ENCODE measurements at places on chromosomes 3 and 15. TPM values are rescaled to one million over a fixed set of nuclear protein-coding genes. Genes with fewer than 3 reads are reported as not detected.
A peak's percentile ranks its signal among the peaks of the same experiment; 100 is the strongest.

Gene WDR93
- total RNA-seq = not detected

Gene ZPLD1
- 0.60 TPM for total RNA-seq

Gene ZNF385D
- total RNA-seq = 7.8 TPM

Gene ADAMTS9
- total RNA-seq = 7.5 TPM

Gene SAMD7
- total RNA-seq = not detected

Gene GPR171
- not detected for total RNA-seq

Gene CD96
- total RNA-seq = 1.0 TPM

Gene AADACL2
- not detected for total RNA-seq

Gene PAK6
- 1.1 TPM for total RNA-seq

Gene TMEM108
- total RNA-seq = 5.9 TPM

Gene GMPPB
- 21.4 TPM for total RNA-seq

DNA sequence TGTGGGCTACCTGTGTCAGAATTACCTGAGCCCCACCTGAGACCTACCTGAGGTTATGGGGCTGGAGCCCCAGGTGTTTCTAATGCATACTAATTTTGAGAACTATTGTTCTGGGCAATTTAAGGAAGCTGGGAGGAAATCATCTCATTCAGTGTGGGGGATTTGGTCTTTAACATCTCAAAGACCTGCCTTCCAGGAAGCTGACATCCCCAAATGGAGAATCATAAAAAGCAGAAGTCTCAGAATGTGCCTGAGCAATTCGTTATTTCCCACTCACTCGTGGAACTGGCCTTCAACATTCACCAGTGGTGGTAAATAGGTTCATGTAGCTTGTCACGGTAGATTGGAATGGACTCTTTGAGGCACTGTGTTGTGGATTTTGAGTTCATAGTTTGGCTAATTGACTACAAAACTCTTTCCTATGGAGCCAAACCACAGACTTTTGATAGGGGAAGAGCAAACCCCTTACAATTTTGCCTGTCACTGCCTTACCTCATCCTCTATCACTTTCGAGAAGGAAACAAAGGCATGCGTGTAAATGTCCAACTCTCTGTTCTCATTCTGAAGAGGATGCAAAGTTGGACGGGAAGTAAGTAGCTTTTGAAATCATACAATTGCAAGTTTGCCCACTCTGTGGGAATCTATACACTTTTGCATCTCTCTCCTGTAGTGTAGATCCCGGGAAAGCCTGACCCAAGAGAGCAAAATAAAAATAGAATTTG, 521.0 kb upstream of the MDFIC2 start:
- DNase-seq = peak; percentile 82

DNA sequence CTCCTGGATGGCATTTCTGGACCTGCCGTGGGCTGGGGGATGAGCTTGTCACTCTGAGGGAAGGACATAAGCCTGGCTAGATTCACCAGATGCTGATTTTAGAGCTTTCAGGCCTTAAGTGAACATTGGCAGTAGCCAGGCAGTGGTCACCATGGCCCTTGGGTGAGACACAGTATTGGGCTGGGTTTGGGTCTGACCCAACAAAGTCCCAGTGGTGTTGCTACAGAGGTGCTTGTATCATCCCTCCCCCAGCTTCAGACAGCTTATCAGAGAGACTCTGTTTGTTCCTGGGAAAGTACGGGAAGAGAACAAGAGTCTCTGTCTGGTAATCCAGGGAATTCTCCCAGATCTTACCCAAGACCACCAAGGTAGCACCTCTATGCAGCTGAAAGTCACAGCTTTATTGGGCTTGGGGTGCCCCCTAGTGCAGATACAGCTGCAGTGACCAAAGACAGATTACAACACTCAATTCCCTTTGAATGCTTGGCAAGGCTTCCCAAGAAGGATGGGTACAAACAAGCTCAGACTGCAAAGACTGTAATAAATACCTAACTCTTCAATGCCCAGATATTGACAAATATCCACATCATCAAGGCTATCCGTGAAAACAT, 9.8 kb upstream of the RUVBL1 start:
- DNase-seq = peak; percentile 34

- no peak for DNase-seq
Measured at GRCh38 chr3:134850761-134851160, 55.7 kb downstream of the EPHB1 start.

- no peak for DNase-seq
Measured at GRCh38 chr3:181725830-181726229, 14.1 kb downstream of the SOX2 start.

GRCh38 chr15:61816856-61817255, 243.4 kb downstream of the VPS13C start:
- no peak for DNase-seq

- DNase-seq = peak; percentile 99
Measured at GRCh38 chr3:150371741-150372254, 36.3 kb upstream of the TSC22D2 start.

DNA sequence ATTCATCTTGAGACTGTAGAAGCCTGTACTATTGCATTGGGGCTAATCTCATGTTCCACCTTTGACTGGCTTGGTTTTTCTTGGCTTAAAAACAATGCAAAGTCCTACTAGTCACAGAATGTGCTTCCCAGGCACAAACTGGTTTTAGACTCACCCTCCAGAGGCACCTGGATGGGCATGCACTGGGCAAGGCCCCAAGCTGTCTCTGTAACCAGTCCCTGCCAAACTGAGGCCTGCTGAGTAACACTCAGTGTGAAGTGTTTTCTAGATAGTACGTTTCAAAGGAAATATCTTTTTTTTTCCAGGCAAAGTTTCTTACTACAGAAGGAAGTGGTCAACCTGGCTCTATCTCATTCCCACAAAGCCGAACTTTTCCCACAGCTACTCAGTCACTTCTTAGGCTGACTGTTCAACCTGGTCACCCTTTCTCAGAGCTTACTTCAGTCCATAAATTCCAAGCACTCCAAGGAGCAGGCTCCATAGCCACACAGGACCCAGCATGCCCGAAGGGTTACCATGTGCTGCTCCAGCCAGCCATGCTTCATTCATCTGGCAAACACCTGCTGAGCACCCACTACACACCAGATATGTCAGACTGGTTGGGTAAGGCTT, 57.4 kb downstream of the NPTN start:
- peak; percentile 88 for DNase-seq

- DNase-seq = peak; percentile 59
Measured at GRCh38 chr15:52018244-52018643, 775 bp upstream of the MAPK6 start.

DNA sequence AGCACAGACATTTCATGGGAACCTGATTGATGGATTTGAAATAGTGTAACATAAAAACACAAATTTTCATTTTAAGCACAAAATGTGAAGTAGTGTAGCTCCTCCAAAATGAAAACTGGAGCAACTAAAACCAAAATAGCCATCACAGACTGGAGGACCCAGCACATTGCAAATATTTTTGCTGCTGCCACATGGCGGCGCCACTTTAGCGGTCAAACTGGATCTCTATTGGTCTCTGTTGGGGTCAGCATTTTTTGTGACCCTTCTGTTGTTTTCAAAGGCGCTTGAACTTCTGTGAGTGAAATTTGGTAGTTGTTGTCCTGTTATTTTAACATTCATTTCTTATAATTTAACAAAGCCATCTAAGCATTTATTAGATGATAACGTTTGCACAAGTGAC, 259.9 kb downstream of the IL20RB start:
- no peak for DNase-seq

DNA sequence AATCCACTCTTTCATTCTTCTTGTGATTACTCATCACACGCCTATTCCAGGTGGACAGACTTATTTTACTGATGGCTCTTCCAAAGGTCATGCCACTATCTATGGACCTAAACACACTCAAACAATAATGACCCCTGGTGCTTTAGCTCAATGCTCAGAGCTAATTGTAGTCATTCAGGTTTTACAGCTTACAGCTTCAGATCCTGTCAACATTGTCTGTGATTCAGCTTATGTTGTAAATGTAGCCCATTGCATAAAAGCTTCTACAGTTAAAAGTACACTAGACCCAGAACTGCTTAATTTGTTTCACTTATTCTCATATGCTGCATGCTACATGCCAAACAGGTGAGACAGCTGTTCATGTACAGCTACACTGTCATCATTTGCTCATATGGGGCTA, 49.2 kb downstream of the LSM3 start:
- no peak for DNase-seq

- DNase-seq = no peak
Measured at GRCh38 chr15:91113030-91113429, 13.0 kb downstream of the SV2B start.

DNA sequence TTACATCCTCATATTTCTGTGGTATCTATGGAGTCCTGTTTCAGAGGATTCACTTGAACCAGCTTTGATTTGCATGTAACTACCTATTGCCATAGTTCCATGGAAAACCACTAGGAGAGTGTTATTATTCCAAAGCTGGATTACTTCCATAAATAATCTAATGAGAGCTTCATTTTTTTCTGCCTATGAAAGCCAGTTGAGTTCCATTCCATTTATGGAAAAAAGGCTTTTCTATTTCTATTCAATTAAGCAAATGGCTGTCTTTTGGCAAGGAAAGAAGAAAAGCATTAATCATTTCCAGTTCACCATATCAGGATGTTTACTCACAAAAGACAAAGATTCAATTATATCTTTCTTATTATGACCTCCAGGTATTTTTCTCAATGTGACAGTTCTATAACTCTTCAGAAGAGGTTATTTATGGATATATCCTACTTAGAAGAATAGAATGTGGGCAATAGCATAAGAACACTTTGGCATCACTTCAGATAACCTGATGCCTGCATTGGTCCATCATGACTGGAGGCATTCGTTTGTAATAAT, 259.9 kb upstream of the ZPLD1 start:
- DNase-seq = peak; percentile 45

DNA sequence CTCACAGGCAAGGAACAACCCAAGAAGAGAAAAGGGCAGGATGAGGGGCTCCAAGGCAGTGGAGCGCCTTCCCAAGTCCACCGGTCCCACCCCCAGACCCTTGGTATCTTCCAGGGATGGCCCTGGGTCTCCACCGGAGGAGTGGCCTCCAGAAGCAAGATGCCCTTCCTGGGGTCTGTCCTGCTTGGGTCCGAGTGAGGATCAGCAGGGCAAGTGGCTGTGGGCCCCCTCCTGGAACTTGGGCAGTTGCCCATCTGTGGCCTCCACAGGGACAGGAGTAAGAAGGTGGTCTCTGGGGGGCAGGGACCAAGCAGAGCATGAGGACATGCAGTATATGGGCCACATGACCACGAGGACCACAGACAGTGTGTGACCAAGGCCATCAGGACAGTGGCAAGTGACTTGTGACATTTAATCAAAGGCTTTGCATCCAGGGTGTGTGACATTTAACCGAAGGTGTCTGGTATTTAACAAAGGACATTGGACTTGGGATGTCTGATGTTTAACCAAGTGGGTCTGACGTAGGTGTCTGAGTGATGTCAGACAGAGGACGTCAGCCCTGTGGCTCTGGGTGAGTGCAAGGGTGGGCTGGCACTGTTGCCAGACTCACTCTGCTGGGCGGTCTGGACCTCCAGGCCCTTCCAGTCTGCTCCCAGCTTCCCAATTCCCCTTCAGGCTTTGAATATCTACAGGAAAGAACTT, 34.7 kb downstream of the SCN5A start:
- no peak for DNase-seq

DNA sequence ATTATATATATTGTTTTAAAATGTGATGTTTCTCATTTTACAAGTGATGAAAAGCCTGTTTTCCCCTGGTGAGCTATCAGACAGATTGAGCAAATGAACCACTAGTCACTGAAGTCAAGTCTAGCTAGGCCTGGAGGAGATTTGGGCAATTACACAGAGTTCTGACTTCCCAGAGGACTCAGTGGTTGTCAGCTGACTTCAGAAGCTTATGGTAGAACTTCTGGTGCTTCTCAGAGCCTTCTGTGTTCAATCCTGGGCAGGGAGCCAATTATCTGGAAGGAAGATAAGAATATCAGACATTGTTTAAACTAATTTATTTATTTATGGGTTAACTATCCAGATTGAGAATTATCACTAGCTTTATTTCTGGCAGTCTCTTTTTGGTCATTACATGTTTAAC, 37.7 kb upstream of the NAALADL2 start:
- DNase-seq = no peak

DNA sequence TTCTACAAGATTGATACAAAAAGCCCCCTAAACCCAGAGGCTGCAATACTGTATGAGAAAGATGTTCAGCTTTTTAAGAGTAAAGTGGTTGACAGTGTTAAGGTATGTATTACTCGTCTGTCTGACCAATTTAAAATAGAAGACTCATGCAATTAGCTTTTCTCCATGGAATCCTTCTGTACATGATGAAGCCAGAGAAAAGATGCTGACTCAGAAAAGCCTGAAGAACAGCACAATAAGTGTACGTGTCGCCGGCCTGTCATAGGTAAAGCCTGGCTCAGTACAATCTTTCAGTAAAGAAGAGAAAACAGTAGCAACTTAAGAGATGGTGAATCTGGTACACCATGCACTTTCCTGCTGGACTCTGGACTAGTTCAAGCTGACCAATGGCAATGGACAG, 16.4 kb downstream of the NEK4 start:
- DNase-seq = no peak

Measured in astrocyte (in vitro differentiated cells and primary cell).